Stimulated activated CD4-positive, alpha-beta T cell treated with anti-CD3 and anti-CD28 coated beads, Interleukin-15, amount 100 ng/mL, for 1 hour (primary cell): ENCODE measurements at places on chromosomes 5 and 9.

- DNase-seq = no peak
Observed at GRCh38 chr5:178383919-178384815, 151.6 kb upstream of the PHYKPL start.

GRCh38 chr5:107376546-107377276, 294.0 kb downstream of the EFNA5 start:
- DNase-seq = no peak

DNA sequence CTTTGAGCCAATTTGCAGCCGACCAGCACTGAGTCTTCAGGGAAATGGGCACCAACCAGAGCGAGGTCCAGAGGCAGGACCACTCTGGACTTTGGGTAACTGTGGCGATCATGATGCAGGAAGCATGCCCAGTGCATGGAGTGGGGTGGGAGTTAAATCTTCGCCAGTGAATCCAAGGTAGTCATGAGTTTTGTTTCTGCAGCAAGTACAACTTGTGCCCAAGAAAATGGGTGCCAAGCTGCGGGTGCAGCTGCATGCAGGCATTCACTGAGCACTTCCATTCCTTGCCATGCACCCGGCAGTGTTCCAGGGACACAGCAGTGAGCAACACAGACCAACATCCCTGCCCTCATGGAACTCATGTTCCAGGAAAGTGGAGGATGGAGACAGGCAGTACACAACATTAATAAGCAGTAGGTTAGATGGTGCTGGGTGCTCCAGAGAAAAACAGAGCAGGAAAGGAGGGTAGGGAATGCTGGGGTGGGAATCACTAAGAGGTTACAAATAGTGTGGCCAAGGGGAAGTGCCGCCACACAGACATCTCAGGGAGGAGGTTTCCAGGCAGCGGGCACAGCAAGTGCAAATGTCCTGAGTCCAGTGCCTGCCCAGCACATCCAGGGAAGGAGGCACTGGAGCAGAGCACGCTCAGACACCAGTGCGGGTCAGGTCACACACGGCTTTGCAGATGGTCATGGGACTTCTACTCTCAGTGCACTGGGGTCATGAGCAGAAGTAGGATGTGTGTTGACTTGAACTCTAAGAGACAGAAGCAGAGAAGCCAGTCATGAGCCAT, 48.2 kb upstream of the LMX1B start:
- DNase-seq = no peak

DNA sequence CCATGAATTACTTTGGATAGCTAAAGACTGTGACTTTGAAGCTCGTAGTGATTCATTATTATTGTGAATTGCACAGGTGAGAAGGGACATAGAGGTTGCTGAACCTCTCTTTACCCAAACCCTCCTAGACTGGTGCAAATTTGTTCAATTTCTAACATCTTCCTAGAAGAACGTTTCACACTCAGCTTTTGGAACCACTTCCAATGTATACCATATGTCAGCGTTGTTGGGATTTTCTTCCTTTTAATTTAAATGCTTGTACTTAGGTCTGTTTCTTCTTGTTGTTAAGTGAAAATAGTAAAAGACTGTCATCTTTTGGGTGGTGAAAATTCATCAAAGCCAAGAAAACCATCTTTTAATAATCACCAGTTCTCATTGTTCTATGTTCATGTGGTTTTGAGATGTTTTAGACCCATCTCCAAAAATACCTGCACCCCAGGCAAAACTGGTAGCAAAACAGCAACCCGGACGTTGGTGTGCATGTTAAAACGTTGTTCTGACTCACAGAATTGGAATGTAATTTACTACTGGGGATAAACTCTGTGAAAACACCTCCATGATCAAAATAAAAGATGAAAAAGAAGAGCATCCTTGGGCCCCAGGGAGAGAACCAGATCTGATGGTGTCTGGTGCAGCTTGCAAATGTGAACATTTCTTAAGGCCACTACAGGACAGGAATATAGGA, 238.3 kb downstream of the NPR3 start:
- no peak for DNase-seq

DNA sequence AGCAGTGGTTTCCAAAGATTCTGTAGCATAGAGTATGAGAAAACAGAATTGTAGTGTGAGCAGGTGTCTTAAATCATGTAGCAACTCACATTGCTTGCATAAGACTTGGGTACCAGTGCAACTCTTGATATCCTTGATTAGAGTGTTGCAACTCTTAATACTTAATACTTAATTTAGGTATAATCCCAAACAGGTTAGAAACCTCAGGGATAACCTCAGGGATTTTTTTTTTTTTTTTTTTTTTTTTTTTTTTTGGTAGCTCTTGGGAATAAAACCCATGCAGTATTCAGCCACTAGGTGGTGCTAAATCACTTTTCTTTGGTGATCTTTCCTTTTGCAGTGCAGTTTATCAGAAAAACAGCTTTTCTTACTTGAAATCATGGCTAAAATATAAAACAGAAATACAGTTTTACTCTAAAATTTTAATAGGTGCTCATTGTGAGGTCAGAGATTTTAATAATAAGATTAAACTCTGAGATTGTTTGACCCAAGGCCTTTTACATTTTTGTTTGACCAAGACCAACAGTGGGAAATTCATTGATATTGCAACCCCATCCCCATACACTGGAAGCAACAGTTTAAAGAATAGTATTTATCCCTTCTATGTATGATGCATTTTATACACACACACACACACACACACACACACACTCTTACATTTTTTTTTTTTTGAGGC, 55.3 kb downstream of the ERAP1 start:
- no peak for DNase-seq

GRCh38 chr9:19552282-19553105, 143.7 kb downstream of the ACER2 start:
- no peak for DNase-seq

- no peak for DNase-seq
Observed at GRCh38 chr9:126507318-126508109, 106.2 kb upstream of the LMX1B start.

DNA sequence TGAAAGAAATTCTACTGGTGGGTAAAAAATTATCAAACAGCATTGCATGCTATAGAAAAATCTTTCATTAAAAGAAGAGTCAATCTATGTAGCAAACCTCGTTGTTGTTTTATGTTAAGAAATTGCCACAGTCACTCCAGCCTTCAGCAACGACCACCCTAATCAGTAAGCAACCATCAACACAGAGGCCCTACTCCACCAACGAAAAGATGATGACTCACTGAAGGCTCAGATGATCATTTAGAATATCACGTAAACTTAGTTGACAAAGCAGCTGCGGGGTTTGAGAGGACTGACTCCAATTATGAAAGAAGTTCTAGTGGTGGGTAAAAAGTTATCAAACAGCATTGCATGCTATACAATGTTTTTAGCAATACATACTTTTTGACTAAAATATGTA, 242.6 kb downstream of the DRD1 start:
- DNase-seq = no peak

- DNase-seq = no peak
Observed at GRCh38 chr9:108475813-108476212, 380.0 kb downstream of the ACTL7B start.

GRCh38 chr5:119078861-119079260, 8.0 kb downstream of the DMXL1 start:
- no peak for DNase-seq

DNA sequence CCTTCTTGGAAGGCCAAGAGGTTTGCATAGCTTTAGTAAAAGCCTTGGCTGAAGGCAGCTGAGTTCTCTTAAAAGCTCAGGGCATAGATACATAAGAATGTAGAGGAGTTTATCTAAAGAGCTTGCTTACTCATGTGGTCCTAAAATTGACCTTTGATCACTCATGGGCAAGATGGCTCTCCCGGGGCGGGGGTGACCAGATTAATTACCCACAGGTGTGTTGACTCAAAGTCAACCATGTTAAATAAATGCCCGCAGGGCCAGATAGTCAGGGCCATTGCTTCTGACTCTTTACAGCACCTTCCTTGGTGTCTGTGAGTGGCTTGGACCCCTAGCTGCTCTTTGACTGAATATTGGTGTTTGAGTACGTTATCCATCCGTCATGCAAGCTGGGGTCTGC, 33.1 kb upstream of the GHR start:
- DNase-seq = no peak

- no peak for DNase-seq
Observed at GRCh38 chr5:180353980-180354452, 880 bp upstream of the GFPT2 start.

DNA sequence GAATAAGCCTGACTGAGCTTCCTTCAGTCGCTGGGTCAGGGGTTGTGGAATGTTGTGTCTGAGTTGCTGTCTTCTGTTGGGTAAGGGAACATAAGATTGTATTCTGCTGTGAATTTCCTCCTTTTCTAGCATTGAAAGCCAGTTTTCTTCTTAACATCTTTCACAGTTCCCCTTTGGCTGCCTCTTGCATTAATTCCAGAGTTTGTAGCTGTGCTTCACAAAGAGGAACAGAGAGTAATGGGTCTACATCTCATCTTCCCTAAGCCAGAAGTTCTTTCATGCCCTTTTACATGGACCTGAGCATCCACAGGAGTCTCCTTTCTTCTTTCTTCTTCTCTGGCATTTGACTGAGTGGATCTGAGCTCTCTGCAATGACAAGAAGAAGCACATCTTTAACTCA, 686.8 kb downstream of the KCTD16 start:
- DNase-seq = no peak

DNA sequence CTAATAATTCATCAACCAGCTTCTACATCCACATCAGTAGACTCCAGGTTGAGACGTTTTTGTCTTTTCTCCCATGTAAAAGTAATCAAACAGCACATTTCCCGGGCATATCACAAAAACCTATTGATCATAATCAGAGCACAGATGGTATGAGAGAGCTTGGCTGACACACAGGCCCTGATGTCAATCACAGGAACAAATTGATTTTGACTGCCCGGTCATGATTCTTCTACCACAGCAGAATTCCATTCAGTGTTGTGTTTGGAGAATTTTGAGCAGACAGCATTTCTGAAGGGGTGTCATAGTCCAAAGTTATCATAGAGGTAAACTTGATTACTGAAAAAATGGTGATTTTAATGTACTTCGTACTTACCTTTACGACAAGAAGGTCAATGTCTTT, 351.1 kb downstream of the ZSWIM6 start:
- no peak for DNase-seq

DNA sequence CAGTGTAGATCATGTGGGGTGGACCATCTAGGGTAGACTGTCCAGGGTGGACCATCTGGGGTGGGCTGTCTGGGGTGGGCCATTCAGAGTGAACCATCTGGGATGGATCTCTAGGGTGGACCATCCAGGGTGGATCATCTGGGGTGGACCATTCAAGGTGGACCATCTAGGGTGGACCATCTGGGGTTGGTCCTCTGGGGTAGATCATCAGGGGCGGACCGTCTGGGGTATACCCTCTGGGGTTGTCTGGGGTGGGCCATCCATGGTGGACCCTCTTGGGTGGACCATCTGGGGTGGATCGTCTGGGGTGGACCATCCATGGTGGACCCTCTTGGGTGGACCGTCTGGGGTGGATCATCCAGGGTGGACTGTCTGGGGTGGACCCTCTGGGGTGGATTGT, 64.3 kb downstream of the KCNT1 start:
- DNase-seq = no peak

DNA sequence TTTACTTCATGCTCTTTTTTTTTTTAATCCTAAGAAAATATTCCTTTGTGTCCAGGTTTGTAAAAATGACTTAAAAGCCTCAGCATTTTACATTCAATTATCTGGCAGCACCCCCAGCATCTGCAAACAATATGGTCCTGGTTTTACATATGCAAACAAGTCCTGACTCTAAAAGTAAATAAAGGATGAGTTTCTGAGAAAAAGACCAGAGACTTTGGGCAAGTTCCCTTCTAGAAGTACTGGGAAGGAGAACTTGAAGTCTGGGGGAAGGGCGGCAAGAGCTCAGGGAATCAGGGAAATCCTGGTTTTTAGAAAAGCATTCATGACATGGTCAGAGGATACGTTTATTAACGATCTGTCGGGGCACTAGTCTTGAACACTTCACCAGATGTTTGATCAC, 25.8 kb downstream of the COL23A1 start:
- no peak for DNase-seq

DNA sequence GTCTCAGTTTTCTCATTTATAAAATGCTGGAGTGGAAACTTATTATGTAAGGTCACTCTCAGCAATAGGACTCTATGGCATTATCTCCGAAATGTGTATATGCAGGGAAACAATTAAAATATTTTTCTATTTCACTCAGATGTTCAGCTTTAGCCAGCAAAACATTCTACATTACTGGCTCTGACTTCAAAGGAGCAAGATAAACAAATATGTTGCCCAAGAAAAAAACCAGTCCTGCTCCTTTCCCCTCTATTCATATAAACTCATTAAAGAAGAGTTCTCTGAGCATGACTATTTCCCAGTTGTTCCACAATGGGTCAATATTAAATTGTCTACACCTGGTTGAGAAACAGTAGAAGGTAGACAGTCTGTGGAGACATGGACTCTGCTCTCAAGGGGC, 155.0 kb downstream of the NPR3 start:
- DNase-seq = no peak

DNA sequence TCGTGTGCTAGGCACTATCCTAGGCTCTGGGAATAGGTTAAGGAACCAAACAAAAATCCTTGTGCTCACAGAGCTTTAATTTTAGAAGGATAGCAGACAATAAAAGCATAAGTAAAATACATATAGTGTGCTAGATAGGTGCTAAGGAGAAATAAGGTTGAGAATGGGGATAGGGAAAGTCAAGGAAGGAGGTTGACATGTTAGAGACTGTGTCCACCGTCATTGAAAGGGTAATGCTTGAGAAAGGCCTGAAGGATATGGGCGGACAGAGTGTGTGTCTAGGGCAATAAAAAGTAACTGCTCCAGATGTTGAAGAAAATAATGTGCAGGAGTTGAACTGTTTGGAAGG, 482 bp upstream of the TDRD7 start:
- no peak for DNase-seq

DNA sequence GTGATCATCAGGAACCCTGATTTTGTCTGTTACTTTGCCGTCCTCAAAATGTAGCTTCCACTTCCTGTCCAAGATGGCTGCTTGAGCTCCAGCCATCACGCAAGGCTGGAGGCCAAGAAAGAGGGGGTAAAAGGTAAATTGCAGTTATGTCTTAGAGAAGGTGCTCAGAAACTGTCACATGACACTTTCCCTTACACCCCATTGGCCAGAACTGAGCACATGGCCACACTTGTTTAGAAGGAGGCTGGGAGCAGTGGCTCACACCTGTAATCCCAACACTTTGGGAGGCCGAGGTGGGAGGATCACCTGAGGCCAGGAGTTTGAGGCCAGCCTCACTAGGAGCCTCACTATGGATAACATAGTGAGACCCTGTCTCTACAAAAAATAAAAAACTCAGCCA, 140.9 kb downstream of the RGS3 start:
- DNase-seq = no peak

- DNase-seq = no peak
Observed at GRCh38 chr5:102660111-102660510, 95.0 kb upstream of the PAM start.

- DNase-seq = no peak
Observed at GRCh38 chr5:62144401-62145022, 161.5 kb upstream of the KIF2A start.

GRCh38 chr5:151520294-151520693, 70.8 kb downstream of the FAT2 start:
- no peak for DNase-seq
